ENCODE measurements at places on chromosomes 3 and 15.
A peak's percentile ranks its signal among the peaks of the same experiment; 100 is the strongest.

DNA sequence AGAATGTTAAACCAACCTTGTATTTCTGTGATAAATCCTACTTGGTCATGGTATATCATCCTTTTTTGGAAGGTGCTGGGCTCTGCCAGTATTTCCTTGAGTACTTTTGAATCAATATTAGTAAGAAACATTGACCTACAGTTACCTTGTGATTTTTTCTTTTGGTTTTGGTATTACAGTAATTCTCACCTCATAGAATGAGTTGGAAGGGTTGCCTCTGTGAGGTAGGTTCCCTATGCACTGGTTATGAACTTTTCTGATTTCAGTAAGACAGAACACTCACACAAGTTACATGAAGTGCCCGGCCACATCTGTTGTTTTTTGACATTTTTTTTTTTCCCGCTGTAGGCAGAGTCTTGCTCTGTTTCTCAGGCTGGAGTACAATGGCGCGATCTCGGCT lies 20.0 kb downstream of the PCCB start:
- DNase-seq: no peak

DNA sequence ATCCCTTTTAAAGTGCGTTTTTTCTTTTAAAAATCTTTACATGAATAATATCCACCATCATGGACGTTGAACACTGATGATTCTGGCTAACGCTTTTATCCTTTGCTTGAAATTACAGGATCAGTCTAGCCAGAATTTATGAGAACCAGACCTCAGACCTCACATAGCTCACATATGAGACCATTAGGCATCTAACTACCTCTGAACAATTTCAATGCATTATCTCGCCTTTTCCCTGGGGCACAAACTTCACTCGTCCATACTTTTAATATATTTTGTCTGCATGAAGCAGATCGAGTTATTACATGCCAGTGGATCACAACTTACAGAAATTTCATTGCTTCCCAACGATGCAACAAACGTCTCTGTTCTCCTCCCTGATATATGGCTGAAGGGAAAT lies 105.6 kb downstream of the MEIS2 start:
- DNase-seq: no peak

DNA sequence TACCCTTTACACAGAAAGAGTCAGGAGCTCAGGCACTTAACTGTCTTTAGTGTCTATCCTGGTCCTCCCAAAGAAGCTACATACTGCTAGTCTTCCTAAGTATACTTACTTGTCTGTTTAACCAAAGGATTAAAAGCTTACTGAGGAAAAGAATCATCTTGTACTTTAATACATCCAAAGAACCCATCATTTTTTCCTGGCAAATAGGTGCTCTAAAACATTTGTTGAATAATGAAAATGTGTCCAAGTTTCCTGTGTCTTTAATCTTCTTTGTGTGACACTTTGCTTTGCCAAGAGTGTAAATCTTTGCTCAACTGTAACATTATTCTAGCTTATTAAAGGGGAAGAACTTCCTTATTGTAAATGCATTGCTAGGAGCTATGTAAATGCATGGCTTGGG lies 519.2 kb downstream of the OTOL1 start:
- no peak for DNase-seq

GRCh38 chr15:96225642-96226259 lies 104.7 kb upstream of the NR2F2 start:
- no peak for DNase-seq

DNA sequence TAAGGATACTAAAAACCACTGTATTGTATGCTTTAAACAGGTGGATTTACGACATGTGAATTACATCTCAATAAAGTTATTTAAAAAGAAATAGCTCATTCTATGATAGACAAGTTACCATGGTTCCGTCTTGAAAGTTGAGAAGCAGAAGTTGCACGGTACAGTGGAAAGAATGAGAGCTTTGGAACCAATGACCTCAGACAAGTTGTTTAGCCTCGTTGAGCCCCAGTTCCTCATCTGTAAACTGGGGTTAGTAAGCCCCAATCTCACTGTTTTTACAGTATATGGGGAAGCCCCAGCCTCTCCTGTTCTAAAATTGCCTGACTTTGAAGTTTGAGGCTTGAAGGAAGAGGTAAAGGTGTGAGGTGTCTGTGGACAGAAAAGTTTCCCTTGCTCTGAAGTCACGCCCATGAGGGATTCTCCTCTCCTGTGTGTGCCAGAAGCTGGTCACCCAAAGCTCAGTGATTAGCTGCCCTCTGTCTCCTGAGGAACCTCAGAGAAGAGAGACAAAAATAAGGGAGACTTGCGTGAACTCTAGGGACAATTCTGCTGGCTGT lies 10.0 kb downstream of the CRYGS start:
- DNase-seq: no peak

DNA sequence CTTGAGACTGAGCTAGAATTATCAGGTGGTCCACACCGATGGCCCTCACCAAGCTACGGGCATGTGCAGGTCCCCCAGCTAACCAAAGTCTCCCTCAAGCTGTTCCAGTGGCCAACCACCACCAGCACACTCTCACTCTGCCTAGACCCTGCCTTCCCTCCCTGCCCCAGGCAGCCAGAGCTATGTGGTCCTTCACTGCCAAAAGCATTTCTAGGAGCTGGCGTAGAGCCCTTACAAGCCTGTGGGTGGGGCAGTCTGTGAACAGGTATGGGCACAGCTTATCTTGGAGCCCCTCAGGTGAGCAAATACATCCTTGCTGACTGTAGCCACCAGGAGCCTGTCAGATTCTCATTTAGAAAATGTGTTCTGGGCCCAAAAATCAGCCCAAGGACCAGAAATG lies 159.8 kb upstream of the PPP2R3A start:
- DNase-seq: no peak

DNA sequence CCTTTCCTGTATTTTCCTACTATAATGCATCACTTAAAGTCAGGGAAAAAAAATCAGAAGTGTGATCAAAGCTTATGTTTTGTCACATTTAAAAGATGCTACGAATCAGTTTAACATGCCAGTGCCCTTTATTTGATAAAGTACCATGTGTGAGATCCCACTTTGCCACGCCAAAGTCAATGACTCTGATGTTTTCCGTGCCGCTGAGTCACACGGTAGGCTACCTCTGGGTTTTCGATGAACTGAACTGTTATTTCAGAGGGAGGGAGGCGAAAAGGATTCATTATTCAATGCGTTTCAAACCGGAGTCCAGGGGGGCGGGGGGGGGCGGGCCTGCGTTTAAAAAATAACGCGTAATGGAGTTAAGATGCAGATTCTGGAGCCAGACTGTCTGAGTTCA lies 203.0 kb downstream of the ABHD5 start:
- DNase-seq: no peak

DNA sequence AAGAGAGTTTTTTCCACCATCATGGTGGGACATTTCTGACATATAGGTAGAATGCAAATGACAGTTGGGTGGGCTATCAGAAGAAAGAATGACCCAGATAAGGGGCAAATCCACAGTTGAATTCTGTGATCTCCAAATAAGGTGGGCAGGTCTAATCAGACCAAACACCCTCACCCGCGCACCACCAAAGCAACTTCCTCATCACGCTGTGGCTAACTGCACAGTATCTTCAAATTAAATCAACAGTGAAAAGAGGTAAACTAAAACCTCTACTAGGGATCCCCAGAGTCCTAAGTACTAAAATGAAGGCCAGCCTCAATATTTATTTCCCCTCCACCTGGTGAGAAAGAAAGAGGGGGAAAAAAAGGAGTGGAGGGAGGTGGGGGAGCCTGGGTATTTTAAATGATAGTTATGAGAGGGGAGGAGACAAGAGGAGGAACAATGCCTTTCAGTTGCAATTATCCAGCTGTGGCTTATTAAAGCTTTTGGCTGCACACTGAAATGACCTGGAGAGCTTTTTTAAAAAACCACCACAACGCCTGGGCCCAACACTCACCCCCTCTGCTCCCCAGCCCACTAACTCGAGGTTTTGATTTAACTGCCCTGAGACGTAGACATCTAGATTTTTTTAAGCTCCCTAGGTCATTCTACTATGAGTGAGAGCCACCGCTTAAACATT lies 61.0 kb downstream of the LRIG1 start:
- DNase-seq: no peak

DNA sequence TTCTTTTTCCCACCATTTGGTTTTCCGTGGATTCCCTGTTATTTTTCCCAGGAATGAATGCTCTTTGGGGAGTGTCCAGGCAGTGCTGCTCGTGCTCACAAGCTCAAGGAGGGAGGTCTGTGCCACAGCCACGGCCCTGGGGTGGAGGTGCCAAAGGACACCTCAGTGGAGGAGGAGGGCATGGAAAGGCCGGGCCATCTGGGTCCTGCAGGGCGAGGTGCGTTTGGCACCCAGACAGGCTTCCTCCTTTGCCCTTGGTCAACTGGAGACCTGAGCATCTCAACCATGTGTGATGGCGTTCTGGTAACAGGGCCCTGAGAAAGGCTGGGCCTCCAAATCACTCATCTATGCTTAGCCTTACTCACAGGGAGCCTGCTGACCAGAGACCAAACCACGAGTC lies 25.4 kb downstream of the KY start:
- no peak for DNase-seq

DNA sequence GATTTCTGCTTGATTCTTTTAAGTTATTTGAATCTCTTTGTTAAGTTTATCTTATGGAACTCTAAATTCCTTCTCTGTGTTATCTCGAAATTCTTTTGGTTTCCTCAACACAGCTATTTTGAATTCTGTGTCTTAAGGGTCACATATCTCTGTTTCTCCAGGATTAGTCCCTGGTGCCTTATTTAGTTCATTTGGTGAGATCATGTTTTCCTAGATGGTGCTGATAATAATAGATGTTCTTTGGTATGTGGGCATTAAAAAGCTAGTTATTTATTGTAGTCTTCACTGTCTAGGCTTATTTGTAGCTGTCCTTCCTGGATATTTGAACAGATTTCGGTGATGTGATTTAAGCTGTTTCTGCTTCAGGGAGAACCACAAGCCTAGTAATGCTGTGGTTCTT lies 615.6 kb upstream of the NECTIN3 start:
- DNase-seq: no peak

DNA sequence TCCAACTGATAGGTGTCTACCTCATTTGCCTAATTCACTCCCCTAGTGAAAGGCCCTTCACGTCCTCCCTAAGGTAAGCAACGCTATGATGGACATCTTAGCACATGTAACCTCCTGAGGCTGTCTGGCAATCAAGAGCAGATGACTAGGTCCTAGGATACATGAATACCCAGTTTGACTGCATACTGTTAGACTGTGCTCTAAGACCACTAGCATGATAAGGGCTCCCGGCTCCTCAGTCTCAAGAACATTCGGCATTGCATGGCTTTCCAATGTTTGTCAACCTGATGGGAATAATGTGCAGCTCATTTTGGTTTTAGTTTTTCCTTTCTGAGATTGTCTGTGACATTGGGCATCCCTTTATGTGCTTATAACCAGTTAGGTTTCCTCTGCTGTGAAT lies 152.1 kb downstream of the UACA start:
- DNase-seq: no peak

DNA sequence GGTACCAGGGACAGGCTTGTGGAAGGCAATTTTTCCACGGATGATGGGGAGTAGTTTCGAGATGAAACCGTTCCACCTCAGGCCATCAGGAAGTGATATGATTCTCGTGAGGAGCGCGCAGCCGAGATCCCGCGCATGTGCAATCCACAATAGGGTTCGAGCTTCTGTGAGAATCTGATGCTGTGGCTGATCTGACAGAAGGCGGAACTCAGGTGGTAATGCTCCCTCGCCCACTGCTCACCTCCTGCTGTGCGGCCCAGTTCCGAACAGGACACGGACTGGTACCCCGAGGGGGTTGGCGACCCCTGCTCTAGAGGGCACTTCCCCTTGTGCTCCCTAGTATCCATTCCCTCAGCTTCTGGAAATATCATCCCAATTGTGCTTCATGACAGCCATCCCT lies 99.9 kb downstream of the PLD1 start:
- no peak for DNase-seq

DNA sequence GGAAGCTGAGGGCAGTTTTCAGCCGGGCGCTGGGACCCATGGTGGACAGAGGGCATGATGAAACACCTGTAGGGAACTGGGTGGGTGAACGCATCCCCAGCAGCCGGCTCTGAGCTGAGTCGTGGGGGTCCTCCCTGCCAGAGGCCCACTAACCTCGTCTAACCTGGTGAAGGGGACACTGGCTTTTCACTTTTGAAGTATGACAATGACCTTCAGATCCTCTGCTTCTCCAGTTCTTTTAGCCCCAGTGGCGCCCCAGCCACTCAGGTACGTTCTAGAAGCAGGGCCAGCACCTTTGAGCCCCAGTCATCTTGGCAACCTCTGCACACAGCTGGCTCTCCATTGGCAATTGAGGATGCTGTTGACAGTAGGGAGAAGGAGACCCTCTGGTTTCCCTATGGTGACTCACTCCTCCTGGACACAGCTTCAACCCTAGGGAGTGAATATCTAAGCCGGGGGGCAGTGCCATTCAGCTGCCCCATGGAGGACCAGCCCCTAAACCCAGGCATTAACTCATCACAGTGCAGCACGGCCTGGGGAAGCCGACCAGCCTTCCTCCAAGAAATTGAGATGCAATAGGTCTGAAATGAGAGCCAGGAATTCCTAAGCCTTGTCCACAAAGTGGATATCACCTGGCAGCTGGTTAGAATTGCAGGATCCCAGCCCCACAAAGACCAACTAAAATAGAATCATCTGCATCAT lies 46.1 kb downstream of the CMTM6 start:
- DNase-seq: no peak

- no peak for DNase-seq
These were observed 69.5 kb downstream of the PGPEP1L start for GRCh38 chr15:98938105-98938417.

- no peak for DNase-seq
These were observed 24.5 kb downstream of the TMOD3 start for GRCh38 chr15:51853998-51854397.

GRCh38 chr15:81239190-81239589 lies 42.5 kb downstream of the IL16 start:
- DNase-seq: no peak

- no peak for DNase-seq
These were observed 279.0 kb downstream of the MFSD1 start for GRCh38 chr3:159080821-159081220.

DNA sequence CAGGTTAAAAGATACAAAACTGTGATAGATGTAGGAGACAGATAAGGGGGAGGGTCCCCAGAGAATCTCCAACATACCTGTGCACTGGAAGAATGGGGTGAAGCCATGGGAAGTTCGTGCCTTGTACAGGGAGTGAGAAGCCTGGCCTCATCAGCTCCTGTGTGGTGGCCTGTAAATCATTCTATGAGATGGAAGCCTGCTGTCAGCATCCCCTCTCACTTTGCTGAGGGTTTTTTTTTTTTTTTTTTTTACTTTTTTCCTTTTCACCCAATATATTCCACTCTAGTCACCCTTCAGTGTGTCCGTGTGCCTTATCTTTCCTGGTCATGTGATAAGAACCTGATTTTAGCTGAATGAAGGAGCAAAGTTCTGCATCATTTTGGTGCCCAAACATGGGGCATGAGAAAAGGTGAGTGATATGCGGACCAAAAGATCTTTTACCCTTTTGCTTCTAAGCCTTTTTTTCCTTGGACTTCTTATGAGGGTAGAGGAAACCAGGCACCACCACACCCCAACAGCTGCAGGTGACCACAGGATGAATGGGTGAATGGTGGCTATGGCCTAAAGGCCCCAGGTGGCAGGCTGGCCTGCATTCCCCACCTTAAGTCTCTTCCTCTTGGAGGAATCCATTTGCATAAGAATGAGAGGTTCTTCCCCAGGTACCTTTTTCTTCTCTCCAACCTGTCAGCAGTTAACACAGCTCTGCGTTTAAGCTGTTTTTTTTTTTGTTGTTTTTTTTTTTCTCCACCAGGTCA lies 1345.0 kb downstream of the NSUN3 start:
- DNase-seq: peak; percentile 46

Data from WTC11 (cell line).